ENCODE measurements at places on chromosomes 1 and 21.

- no peak for DNase-seq
These were observed 146.4 kb downstream of the GREM2 start for GRCh38 chr1:240465531-240465940.

GRCh38 chr1:21937372-21938121, 437 bp upstream of the HSPG2 start:
- peak; percentile 75 for DNase-seq

DNA sequence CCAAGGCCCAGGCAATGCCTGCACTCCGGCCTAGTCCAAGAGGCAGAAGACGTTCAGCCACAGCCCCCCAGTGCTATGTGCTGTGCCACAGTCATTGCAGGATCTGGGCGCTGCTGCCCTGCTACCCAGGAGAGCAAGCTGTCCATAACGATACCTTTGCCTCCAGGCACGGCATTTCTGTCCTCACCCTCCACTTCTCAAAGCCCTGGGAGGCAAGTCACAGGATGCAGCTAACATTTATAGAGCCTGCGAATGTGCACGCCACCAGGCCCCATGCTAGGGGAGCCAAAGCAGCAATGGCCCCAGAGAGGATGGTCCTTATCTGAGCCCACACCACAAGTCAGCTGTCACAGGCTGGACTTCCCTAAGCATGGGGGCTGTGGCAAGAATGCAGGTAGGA, 13.8 kb downstream of the LRP8 start:
- no peak for DNase-seq

DNA sequence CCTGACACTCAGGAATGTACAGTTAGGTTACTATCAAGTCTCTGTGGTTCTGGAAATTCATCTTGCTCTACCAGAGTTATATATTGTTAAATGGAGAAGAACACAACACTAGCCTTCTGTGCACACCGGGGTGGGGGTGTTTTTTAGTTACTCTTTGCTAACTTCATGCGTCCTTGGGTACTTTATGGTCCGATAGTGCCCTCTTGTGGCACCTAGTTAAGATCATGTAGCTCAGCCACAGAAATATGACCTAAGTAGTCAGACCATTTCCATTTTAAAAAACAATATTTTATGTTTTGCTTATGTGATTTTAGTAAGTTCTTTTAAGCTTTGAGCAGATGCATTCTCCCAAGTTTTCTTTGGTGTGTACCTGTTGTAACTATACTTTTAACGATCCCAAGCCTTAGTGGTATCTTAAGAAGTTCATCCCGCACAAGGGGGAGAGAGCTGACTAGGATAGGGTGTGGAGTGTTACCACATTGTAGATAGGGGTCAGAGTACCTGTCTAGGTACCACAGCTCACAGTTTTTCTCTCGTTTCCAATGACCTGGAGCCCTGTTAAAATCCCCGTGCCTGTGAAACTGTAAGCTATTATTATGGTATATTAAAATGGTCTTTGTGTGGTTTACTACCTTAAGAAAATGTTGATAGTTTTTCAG, 20.6 kb upstream of the SH3D21 start:
- DNase-seq, result peak; percentile 48

GRCh38 chr1:47388030-47388890, 27.8 kb upstream of the FOXE3 start:
- DNase-seq, result no peak

GRCh38 chr1:96840396-96840795, 118.8 kb downstream of the PTBP2 start:
- DNase-seq, result no peak

- DNase-seq, result no peak
These were observed 1599.7 kb downstream of the MRPL39 start for GRCh38 chr21:24007592-24007991.

- DNase-seq, result no peak
These were observed 200.5 kb downstream of the CAMTA1 start for GRCh38 chr1:6985549-6986276.

- no peak for DNase-seq
These were observed 38.8 kb upstream of the ATP5PO start for GRCh38 chr21:33954395-33954794.

DNA sequence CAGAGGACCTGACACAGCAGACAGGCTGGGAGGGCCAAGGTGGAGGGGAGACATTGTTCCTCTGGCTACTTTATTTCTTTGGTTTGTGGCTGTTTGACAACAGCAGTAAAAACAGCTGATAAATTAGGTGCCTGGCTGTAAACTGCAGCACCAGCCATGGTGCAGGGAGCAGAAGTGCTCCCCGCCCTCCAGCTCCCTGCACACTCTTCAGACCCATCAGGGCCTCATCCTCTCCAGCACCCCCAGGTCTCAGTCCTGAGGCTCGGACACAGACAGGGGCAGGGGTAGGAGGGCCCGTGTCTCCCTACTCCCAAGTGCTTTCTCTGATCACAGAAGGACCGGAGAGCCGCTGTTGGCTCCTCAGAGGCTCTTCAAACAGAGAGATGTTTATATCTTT, 17.7 kb upstream of the LRRN2 start:
- no peak for DNase-seq

DNA sequence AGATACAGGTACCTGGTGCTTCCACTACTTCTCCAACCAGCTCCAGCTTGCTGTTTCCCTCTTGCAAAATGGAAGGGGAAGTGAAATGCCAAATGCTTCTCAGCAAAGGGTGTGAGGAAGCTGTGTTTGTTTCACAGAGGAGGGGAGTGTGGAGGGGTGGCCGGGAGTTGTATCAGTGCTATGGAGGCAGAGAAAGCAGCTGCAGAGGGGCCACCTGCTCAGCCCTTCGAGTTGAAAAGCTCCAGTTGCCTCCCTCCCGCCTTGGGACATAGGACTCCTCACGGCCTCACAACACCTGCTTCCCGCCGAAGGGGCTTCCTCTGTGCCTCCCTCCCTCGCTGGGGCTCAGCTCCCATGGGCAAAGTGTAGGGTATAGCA, 12.1 kb upstream of the LINGO4 start:
- no peak for DNase-seq

GRCh38 chr1:23591460-23592208, 32.3 kb upstream of the ID3 start:
- peak; percentile 84 for DNase-seq

GRCh38 chr1:77978969-77979876, at the start of gene FUBP1:
FUBP1 (minus strand) TSS chr1:77979072; CDS start chr1:77979004, 68 bp downstream.
- DNase-seq, result peak; percentile 92

DNA sequence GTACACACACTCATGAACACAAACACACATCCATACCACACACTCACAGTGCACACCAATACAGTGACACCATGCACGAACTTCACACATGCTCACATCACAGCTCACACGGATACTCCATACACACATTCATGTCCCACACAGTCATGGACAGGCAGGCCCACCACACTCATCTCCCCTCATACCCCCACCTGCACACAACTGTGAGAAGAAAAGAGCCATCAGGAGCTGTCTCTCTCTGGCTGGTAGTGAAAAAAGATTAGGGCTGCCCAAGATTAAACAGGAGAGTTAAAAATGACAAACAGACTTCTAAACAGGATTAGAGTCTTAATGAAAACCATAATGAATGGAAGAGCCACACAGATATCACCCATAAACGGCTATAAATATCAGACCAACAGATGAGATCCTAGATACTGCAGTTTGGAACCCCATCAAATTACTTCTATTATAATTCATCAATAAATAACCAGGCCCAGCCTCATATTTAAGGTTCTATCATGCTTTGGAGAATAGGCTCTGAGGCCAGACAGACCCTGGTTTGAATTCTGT, 122.3 kb downstream of the PLXNA2 start:
- no peak for DNase-seq

GRCh38 chr1:60059468-60059867, 14.1 kb downstream of the C1orf87 start:
- DNase-seq, result no peak

- DNase-seq, result no peak
These were observed 321.2 kb downstream of the HLX start for GRCh38 chr1:221200464-221200863.

DNA sequence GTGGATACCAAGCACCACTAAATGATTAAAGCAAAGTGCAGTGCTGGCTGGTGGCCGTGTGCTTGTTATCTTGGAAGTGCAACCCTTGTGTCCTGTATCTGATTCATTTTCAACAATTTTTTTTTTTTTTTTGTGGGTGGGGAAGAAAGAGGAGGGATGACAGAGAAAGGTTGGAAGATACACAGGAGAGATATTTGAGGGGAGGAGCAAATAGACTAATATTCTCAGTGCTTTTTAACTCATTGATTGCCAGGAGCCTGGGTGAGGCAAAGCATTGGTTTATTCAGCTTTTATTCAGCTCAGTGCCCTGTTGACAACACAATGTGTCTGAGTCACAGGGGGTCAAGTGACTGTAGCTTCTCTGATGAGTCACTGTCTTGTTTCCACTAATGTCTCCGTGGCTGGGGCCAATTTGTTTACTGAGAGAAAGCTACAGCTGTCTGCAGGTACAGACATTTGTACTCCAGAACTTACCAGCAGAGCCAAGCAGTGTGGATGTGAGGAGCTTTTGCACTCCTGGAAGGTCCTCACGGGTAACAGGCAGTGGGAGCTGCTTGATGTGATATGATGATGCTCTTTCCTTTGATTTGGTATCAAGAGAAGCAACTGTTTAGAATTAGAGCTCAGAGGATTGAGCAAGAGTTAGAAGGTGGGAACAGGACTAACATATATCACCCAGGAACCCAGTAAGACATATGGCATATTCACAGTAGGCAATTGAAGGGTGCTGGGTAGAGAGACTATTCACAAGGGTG, 23.6 kb upstream of the DNM3 start:
- peak; percentile 46 for DNase-seq

DNA sequence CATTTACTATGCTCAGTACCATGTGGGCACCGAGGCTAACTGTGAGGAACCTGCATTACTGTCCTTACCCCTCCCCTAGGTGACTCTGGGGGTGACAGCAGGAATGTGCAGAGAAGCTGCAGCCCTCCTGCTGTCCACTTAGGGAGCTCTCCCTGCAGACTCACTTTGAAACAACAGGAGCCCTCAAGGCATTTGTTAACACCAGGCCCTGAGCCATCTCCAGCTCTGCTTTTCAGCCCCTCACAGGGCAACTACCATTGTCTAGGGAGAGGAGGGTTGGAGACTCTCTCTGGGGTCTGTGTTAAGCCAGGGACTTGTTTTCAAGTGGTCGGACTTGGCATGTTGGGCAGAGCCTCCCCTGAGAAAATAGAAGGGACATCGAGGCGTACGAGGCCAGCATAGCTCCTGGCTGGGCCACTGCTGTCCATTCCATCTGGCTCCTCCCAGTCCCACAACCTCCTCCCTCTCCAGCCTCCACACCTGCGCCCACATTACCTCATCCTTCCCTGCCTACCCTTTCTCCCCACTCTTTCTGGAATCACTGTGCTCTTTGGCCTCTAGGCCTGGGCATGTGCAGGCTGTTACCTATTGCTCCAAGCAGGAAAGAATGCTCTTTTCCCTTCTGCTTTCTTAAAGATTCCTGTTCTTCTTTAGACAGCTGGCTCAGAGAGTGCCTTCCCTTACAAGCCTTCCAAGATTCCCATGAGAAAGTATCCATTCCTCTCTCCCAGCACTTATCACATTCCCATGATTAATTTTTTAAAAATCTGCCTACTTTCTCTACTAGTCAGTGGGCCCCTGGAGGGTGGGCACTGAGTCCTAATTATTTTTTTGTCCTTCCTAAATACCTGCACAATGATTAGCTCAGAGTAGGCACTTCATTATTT, 102.7 kb upstream of the GCLM start:
- no peak for DNase-seq

GRCh38 chr1:245108246-245108645, 46.5 kb upstream of the KIF26B start:
- DNase-seq, result no peak

- peak; percentile 56 for DNase-seq
These were observed 504 bp downstream of the DHRS3 start for GRCh38 chr1:12617511-12617900.

DNA sequence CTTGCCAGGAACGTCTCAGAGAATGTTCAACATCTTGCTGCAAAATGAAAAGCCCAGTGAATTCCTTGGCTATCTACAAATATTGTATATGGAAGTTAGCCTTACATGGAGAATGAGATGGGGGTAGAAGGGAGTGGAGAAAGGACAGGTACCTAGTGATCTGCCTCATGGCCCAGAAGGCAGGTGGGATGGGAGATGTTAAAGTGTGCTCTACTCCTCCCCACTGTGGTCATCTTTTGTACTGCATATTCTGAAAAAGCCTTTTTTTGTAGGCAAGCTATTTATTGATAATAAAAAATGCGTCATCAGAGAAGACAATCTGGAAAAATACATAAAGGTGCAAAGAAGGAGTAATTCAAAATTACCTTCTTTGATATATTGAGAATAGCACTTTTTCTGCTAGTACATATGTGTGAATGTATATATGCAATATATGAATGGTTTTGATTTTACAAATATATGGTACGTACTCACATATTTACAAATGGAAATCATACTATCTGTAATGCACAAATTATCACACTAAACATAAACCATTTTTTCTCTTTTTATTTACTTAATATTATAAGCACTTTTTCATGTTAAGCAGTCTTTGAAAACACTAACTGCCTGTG, 19.1 kb upstream of the SLC5A9 start:
- DNase-seq, result no peak

DNA sequence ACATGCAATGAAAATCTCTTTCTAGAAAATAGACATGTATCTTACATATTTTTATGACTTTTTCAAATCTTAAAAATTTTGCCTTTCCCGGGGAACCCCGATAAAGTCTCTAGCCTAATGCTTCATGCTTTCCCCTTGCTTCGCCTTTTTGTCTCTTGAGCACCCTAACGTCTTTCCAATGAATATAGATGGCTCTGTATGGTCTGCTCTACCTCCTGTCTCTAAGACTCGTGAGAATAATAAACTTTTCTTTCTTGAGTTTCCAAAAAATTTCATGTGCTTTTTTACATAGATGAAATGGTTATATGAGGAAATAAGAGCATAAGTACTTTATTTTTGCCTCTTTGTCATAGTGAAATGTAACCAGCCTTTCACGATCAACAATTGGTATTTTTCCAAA, 202.6 kb downstream of the PDE4B start:
- DNase-seq, result no peak

DNA sequence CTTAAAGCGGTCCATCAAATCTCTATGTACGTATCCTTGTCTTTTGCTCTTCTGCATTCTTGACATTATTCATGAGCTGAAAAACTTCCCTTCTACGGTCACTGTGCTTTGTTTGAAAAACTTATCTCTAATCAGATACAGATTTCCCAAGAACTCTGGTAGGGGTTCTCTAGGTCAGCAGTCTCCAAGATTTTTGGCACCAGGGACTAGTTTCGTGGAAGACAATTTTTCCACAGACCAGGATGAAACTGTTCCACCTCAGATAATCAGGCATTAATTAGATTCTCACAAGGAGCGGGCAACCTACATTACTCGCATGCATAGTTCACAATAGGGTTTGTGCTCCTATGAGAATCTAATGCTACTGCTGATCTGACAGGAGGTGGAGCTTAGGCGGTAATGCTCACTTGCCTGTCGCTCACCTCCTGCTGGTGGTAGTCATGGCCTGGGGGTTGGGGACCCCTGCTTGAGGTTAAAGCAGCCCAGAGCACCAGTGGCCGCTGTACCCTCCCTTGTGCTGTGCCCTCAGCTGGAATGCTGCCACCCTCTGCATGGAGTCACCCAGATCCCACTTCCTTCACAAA, 30.8 kb downstream of the AK2 start:
- DNase-seq, result no peak

All from activated naive CD8-positive, alpha-beta T cell treated with anti-CD3 and anti-CD28 coated beads for 36 hours (primary cell).